NCI-H2029 (cell line): ENCODE measurements at places on chromosomes 5 and 9.

DNA sequence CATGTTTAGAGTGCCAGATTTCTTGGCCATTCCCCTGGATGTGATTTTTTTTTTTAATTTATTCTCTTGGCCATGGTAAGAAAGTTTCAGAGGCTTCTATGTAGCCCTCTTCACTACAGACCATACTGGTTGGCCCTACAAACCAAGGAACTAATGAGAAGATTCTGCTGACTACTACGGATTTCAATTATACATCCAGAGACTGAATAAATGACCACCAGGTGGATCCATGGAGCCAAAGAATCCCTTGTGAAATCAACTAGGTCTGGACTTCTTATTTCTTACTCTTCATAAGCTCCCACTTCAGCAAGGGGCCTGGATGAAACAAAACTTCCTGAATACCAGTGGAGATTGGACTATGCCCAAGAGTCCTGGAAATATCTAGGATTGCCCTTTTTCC is 27.6 kb downstream of the ZNF622 start:
- DNase-seq = no peak

GRCh38 chr9:36725777-36726356 is 153.2 kb downstream of the MELK start:
- no peak for DNase-seq

DNA sequence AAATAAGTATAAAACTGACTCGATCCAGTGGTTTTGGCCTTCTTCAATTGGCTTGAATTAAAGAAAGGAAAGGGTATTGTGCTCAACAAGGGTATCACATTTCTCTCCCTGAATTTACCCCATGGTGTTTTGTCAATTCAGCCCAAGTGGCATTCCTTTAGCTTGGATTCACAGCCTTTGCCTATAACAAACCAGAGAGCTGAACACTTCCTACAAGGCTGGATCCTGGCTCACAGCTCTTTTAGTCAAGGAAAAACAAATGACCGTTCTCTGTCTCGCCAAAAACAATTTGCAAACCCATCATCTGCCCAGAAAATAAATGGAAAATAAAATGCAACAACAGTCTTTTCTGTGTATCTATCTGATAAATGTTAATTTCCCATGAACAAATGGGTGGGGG is 5.7 kb downstream of the ZNF366 start:
- DNase-seq = no peak

DNA sequence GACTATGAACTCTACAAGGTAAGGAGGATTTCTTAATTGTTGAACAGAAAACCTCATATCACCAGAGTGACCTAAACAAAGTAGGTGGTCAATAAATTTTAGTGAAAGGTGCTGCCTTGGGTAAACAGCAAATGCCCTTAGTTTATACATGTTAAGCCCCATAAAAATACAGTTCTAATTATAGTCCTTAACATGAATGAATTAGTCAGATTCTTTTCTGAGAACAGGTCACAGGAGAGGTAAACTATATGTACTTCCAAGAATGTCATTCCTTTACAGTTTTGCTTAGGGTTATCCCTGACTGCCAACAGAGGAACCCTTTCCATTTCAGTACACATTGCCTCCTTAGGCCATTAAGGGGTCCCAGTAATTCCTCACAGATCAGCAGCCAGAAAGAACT is 64.9 kb downstream of the PLPP1 start:
- DNase-seq = no peak

DNA sequence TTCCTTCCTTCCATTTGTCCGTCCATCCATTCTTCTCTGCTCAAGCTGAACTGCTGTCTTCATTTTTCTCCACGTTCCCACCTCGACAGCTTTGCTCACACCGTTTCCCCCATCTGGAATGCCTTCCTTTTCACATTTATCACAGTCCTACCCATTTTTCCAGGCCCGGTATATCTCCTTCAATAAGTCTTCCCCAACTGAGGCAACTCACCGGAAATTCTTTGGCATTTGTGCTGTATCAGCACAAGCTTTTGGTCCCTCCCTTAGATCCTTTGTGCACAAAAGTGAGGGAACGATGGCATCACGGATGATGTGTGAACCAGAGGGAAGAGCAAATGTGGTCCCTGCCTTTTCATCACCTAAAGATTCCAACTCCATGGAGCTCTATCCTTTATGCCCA is 45.6 kb upstream of the INSYN2B start:
- no peak for DNase-seq

DNA sequence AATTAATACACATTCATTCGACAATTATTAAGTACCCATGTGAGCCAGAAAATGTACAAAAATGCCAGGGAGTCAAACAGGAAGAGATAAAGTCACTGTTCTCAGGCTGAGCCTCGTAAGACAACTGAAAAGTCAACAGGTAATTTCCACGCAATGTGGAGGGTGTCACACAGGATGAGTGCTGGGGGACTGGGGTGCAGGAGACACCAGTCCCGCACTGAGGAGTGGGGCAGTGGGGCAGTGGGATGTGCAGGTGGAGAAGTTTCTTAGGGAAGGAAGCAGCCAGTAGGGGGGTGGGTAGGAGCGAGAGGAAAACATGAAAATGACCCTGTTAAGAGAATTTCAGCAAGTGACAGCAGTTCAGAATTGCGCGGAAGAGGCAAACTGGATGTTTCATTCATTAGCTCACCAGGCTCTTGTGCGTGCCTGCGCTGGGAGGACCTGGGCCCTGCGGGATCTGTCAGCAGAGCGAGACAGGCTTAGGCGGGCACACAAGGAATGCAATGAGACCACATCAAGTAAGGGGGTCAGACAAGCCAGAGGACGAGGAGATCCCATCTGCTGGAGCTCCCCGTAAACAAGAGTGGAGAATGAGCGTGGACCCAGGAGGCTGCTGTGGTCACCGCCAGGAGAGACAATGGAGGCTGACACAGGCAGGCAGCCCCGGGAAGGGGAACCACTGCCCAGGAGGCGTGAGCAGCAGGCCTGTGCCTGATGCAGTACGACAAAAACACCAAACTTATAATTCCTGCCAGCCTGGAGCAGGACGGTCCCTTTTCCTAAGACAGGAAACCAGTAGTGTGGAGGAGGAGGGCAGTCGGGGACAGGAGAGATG is 21.0 kb downstream of the CAMSAP1 start:
- no peak for DNase-seq

DNA sequence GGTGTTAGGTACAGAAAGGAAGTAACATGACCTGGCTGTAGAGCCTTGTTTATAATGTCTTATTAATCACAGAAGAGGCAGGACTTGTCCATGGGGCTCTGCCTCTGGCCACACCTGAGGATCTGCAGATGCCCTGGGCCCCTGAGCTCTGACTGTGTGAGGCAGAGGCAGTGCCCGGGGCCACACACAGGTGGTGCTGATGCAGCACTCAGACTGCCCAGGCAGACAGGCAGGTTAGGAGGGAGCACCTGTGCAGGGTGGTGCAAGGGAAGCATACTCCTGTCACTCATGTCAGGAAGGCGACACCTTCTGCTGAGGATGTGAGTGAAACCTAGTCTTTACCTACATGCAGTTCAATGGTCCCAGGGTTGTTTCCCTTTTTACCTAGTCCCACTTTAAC is 88.7 kb downstream of the CFAP90 start:
- peak; percentile 16 for DNase-seq

- DNase-seq = peak; percentile 24
Observed at GRCh38 chr5:79235261-79235633, 684 bp upstream of the JMY start.

DNA sequence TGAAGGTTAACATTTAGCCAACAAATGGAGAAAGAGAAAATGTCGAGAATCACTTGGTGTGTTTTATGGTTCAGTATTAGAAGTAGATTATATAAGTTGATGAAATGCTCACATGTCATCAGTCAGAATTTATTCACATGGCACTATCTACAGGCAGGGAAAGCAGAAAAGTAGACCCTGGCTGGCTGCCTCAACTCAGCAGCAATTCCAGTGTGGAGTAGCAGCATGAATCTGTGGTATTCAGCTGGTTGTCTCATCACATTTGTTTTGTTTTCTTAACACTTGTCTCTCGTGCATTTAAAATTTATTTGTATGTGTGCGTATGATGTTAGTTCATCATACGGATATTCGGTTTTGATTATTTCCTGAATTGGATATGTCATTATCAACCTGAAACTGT is 153.5 kb upstream of the OR13F1 start:
- no peak for DNase-seq

GRCh38 chr5:17808566-17808965 is 174.3 kb downstream of the TAF11L14 start:
- no peak for DNase-seq

DNA sequence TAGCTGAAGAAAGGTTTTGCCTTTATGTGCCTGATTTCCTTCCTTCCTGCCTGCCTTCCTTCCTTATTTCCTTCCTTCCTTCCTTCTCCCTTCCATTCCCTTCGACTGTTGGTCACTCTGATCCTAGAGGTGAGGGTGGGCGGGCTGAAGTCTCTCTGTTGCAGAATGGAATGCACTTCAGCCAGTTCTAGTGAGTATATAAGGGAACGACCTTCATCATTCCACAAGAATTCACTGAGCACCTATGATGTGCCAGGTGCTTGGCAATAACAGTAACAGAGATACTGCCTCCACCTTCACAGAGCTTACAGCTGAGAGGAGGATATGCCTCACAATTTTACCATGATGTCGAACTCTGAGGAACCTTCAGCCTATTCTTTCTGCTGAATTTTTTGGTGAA is 8.7 kb upstream of the OR5C1 start:
- no peak for DNase-seq

GRCh38 chr5:123916345-123917121 is 404.6 kb downstream of the CSNK1G3 start:
- DNase-seq = no peak

GRCh38 chr5:180974612-180975315 is 13.9 kb upstream of the BTNL3 start:
- no peak for DNase-seq

- DNase-seq = no peak
Observed at GRCh38 chr9:81902196-81902595, 26.0 kb upstream of the SPATA31D4 start.

- DNase-seq = no peak
Observed at GRCh38 chr9:79301551-79302391, 270.0 kb upstream of the TLE4 start.

- no peak for DNase-seq
Observed at GRCh38 chr9:114799925-114800324, 5.9 kb downstream of the TNFSF15 start.

GRCh38 chr9:81656004-81656403 is 33.3 kb downstream of the TLE1 start:
- no peak for DNase-seq

DNA sequence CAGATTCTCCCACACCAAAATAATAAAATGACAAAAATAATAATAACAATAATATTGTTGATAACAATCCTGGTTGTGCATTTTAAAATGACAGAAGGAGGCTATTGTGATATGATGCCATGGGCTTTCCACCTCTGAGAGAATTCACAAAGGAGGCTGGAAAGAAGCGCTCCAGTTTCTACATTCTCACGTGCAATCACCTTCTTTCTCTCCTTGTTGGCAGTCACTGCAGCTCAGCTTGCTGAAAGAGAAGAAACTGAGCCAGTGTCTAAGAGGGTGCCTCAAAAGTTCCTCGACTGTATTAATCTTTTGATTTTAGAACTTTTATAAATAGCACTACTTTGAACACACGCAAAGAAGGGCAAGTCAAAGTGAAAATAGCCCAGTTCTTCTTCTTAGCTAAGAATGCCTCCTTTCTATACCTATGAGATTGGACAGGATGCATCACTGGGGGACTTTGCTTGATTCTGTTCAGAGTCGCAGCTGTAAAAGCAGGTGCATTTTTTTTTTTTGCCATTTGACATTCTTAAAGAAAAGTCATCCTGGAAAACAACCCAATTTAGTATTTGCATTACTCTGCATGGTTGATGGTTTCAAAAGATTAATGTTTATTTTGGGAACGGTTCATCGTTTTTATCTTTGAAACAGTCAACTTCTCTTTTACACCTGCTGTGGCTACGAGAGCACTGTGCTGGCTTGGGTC is 12.4 kb upstream of the SUB1 start:
- DNase-seq = no peak
